ENCODE measurements at places on chromosomes 2 and 18.

DNA sequence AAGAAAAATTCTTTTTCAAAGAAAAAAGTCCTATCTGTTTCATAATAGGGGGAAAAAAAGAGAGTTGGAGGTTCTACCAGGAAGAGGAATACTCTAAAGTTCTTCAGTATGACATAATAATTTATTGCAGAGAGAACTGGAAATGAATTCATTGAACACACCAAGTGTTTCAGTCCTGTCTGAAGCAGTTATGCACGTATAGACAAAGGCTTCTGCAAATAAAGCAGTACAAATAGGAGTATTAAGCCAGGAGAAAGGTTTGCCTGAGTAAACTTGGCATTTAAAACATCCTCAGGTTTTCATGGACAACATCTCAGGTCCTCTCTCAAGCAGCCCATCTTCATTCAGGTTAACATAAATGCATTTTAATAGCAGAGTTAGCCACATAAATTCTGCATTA lies 141.6 kb downstream of the CCDC148 start:
- no peak for DNase-seq

DNA sequence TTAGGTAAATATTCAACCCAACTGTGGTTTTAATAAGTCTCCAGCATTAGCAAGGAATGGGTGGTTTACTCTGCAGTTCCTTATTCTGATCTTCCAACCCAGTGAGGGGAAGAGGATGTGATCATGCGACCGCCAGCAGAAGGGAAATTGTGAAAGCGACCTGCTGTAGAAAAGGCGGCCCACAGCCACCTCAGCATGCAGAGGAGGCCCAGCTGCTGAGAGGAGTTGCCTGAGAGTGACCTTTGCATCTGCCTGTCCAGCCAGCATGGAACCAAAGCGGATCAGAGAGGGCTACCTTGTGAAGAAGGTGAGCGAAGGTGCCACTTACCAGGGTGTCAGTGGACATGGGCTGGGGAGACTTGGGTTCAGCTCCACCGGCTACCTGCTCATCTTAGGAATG lies at the start of gene PLEK:
Gene PLEK, plus strand, starts transcription at position 196 of the 400 bp plus-strand sequence. Its CDS starts 70 bp downstream, at position 266.
- peak; percentile 18 for DNase-seq

- DNase-seq = no peak
Measured at GRCh38 chr2:66523990-66524389, 89.1 kb downstream of the MEIS1 start.

GRCh38 chr2:7016601-7017211 lies 99.5 kb downstream of the RNF144A start:
- DNase-seq = no peak

GRCh38 chr2:26849056-26849999 lies 1.4 kb downstream of the DPYSL5 start:
- DNase-seq = no peak

- DNase-seq = no peak
Measured at GRCh38 chr2:156565066-156565710, 129.0 kb downstream of the GPD2 start.

- DNase-seq = peak; percentile 49
Measured at GRCh38 chr2:112884869-112885505, 26.0 kb upstream of the IL37 start.

GRCh38 chr2:54284826-54285225 lies 28.8 kb upstream of the TSPYL6 start:
- no peak for DNase-seq

- DNase-seq = no peak
Measured at GRCh38 chr18:58438161-58438957, 190.5 kb downstream of the ALPK2 start.
